ENCODE measurements at places on chromosomes 7 and 10. TPM values are rescaled to one million over a fixed set of nuclear protein-coding genes. Genes with fewer than 3 reads are reported as not detected.
A peak's percentile ranks its signal among the peaks of the same experiment; 100 is the strongest.

DNA sequence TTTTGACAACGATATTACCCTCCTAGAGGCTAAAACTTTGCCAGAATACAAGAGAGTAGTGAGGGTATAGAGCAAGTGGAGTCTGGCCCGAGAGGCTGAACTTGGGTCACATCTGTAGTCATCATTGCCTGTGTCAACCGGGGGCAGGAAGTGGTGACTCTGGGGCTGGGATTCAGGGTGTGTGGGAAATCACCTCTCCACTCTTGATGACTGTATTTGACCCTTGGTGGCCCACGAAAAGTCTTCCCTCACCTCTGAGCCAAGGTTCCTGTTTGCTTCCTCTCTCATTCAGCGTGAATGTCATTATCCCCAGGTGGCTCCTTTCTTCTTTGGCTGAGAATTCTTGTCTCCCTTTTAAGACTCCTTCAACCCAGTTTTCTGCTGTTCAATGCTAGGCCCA lies 240.4 kb downstream of the ABCA13 start:
- DNase-seq: no peak

DNA sequence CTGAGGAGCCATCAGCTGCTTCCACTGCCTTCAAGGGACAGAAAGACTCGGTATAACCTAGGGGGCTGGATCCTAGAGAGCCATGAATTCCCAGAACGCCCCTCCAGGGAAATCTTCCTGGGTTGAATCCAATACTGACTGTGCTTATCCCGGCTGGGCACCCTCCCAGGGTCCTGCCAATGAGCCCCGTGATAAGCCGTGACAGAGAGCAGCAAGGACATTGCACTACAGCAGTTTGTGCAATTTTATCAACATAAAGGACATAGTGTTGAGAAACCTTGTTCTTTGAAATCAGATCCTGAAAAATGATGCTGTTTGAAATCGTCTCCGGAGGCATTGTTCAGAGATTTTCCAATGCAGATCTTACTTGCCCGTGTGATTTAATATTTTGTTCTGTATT lies 18.8 kb downstream of the AKR1B1 start:
- DNase-seq: no peak

- no peak for DNase-seq
These were observed 18.4 kb downstream of the C7orf57 start for GRCh38 chr7:48053736-48054135.

- no peak for DNase-seq
These were observed 228.1 kb upstream of the PFKP start for GRCh38 chr10:2839081-2839725.

DNA sequence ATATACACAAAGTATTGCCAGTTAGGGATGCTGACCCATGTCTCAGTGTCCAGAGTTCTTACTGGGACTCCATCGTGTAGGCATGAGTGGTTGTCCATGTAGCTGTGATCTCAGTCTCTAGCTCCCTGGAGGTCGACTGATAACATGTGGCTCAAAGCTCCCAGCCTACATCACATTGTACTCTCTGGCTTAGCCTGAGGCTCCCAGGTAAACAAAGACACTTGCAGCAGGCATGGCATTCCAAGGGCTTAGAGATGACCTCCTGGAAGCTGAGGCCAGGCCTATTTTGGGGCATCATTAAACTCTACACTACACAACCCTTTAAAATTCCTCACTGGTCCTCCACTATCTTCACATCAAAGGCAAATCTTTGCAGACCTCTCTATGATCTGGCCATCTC lies 100.8 kb upstream of the DOCK1 start:
- DNase-seq: no peak

DNA sequence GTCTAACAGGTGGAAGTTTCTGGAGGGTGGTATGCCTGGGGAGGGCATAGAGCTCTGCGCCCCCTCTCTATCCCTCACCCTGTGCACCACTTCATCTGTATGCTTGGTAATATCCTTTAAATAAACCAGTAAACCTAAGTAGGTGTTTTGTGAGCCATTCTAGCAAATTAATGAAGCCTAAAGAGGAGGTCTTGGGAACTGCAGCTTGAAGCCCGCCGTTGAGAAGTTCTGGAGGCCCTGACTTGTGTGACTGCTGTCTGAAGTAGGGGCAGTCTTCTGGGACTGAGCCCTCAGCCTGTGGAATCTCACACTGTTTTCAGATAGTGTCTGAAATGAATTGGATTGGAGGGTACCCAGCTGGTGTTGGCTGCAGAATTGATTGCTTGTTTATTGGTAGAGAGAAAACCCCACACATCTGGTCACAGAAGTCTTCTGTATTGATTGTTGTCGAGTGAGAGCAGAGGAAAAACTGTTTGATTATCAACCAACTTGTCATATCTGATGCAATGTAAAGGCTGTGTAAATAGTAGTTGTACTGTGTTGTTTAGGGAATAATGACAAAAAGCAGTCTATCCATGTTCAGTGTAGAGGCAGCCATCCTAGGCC lies 4.7 kb downstream of the CRCP start:
- DNase-seq: no peak

GRCh38 chr10:2798336-2799022 lies 268.9 kb upstream of the PFKP start:
- no peak for DNase-seq

NODAL gene
- 0.08 TPM for total RNA-seq

TAS2R4 gene
- total RNA-seq: 0.07 TPM

DNA sequence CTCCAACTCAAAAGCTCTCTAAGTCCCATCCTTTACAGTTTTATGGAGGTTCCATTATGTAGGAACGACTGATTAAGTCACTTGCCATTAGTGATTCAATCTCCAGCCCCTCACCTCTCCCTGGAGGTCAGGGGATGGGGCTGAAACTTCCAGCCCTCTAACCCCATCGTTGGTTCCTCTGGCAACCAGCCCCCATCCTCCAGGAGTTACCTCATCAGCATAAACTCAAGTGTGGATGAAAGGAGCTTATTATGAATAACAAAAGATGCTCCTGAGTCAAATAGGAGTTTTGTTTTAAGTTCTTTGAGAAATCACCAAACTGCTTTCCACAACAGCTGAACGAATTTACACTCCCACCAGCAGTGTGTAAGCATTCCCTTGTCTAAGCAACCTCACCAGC lies 494.3 kb upstream of the AUTS2 start:
- no peak for DNase-seq

TRPV6 gene
- total RNA-seq: 7.6 TPM

- no peak for DNase-seq
These were observed 42.1 kb upstream of the HPS1 start for GRCh38 chr10:98488669-98489430.

DNA sequence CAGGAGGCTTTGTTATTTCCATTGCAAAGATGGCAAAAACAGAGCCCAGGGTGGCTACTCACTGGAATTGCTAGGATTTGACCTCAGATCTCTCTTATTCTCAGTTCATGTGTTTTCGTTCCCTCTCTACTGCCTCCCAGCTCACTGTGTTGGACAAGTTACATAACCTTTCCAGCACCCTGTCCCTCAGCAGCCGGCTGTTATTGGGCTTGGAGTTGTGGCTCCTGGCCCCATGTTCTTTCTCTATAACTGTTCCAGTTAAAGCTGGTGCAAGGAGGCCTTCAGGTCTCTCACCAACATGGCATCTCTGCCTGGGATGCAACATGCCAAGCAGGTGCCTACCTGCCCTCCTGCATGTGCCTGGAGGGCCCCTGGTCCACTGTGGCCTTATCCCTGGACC lies 56.8 kb downstream of the LRRC18 start:
- DNase-seq: no peak

ATG9B gene
- total RNA-seq: 0.55 TPM

ELFN1 gene
- total RNA-seq: 0.71 TPM

- DNase-seq: no peak
These were observed 72.3 kb downstream of the AMZ1 start for GRCh38 chr7:2760098-2760889.

GRCh38 chr7:44461387-44461786 lies 29.1 kb downstream of the NUDCD3 start:
- no peak for DNase-seq

GRCh38 chr10:81136261-81136660 lies 598.6 kb downstream of the SH2D4B start:
- DNase-seq: no peak

GRCh38 chr7:46909601-46910051 lies 672.3 kb downstream of the TNS3 start:
- DNase-seq: peak; percentile 71

DNA sequence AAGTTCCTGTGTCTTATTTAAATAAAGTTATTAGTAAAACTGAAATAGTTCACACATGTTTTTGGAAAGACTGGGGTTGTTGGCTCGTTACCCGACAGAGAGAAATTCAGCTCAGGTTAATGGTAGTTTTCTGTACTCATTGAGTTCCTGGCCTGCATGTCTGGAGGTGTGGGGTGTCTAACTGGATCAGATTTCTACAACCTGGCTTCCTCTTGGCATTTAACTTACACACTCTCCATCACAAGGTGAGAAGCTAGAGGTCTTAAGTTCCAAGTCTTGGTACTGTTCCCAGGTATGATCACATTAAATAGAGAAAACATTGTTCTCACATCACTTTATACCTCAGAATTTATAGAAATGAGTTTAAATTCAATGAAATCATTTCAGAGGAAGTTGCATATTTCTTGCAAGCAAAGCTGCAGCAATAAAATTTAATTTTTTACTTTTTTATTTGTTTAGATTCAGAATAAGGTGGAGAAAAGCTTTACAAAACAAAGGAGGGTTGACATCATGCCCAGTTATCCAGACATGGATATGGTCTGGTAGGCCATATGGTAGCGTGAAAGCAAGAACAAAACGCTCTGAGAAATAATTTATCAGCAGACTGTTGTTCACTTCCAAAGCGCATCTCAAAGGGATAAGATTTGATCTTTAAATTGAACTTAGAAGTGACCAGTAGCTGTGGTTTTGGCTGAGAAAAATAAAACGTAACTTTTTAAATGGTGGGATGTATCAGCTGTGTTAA lies 120.6 kb downstream of the GLCCI1 start:
- DNase-seq: no peak

DNA sequence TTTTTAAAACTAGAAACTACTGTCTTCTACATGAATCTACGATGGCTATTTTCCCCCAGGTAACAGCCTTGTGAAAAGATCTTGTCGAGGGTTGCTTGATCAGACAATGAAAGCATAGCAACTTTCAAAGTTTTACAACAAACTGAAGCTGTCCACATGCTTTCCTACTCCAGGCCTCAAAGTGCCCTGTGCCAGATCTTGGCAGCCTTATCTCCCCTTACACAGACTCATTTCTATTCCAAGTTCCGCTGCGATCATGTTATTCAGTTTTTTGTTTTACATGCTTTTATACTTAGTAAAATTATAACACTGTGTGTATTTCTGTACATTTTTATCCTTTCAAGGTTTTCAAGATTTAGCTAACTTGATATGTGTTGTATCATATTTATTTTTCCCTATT lies 661.7 kb upstream of the SORCS1 start:
- no peak for DNase-seq

GRCh38 chr10:5396556-5397300 lies 7.9 kb downstream of the TUBAL3 start:
- no peak for DNase-seq

- no peak for DNase-seq
These were observed 398.1 kb downstream of the CDC14C start for GRCh38 chr7:49322476-49322875.

RBM20 gene
- 3.3 TPM for total RNA-seq

ASB15 gene
- total RNA-seq: not detected

- no peak for DNase-seq
These were observed 219.6 kb upstream of the GPR26 start for GRCh38 chr10:123446449-123447156.

GRCh38 chr10:71621231-71622153 lies 98.1 kb downstream of the C10orf105 start:
- no peak for DNase-seq

DNA sequence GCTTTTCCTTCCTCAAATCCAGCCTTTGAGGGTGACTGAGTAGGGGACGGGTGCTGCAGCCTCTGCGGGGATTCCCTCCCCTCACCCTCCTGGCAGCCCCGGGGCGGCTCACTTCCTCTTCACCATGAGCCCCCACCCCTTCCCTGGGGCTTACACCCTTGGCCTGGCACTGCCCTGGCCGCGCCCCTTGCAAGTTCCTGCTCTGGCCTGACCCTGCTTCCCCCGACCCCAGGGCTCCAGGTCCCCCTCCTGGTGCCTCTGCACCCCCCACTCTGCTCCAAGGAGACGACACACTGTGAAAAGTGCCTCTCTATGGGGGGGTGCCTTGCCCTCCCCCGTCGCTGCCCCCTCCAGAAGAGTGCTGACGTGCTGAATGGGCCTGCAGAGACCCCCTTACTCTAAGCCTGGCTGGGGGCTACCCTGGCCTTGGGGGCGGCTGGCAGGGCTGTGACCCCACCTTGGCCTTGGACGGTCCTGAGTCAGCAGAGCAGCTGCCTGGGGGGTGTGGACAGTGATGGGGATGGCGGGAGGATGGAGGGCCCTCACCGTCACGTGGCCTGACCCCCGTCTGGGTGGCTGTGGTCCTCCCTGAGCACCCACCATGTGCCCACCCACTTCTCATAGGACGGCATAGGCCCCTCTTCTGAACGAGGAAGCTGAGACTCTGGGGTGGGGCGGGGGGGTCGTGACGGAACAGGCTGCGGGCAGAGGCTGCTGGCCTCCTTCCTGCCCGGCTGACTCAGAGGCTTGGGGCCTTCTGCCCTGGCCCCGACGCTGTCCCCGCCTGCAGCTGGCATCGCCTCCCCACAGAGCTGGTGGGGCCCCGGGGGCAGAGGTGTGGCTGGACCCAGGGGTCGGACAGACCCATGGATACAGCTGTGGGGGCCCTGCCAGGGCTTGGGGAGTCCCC lies 9.8 kb downstream of the LFNG start:
- DNase-seq: no peak

RBP3 gene
- total RNA-seq: not detected

- no peak for DNase-seq
These were observed 23.1 kb downstream of the TYW1 start for GRCh38 chr7:67019562-67020390.

DNA sequence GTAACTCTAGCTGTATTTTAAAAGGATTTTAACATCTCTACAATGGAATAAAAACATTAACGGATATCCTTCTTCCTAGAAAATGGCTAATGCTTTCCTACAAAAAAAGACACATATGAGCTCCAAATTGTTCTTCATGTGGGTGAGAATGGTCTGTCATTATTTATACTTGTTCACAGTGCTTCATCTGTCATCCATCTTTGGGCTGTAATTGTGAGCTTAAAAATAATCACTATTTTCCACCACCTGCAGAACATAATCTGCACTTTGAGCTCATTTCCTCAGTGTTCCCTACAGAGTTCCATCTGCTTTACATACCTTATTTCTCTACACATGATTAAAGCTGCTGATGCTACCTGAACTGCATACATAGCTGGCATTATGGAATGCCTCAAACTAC lies 979.1 kb upstream of the C7orf33 start:
- no peak for DNase-seq

KRIT1 gene
- total RNA-seq: 52.9 TPM

KIAA1549 gene
- 5.8 TPM for total RNA-seq

All from kidney epithelial cell (primary cell).